ENCODE measurements at places on chromosomes 7 and 10.

DNA sequence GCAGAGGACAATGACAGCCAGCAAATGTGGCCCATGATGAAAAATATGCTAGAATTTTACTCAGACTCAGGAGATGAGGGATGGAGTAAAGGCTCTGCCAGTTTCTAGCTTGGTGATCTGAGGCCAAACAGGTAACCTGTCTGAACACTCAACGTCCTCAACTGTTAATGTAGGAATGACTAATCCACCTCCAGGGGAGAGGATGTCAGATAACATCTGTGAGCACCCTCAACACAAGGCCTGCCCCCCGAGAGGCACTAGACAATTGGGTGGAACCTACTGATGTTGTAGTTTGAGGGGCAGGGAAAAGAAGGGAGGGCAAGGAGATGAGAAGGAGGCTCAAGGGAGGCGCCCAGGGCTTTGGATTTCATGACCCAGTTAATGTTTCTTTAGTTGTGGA, 445.1 kb downstream of the PLXNA4 start:
- DNase-seq, result no peak

DNA sequence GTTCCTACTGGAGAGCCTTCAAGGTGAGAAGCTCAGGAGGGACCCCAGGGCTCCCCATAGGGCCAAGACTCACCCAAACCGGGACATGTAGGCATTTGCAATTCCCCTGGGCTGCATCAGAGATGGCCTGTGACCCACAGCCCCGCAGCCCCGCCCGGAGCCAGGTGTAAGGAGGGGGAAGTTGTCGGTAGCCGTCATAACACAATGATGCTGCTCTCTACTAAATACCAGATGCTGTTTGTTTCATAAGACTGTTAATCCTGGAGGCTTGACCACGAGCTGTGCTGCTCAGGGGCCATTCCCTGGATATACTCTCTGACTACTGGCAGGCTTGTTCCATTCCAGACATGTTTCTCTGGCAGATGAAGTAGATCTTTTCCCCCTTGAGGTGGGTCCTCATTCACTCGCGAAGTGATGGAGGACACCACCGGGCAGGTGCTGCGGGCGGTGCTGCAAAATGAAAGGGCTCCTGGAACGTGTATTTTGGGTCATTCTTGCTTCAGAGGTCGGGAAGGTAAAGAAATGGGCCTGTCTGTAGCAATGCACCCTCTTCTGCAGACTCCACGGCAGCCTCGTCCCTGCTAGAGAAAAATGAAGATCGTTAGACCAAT, 61.1 kb downstream of the MKI67 start:
- DNase-seq, result no peak

- DNase-seq, result no peak
Measured at GRCh38 chr7:124722292-124722691, 43.3 kb downstream of the GPR37 start.

- no peak for DNase-seq
Measured at GRCh38 chr10:130630135-130630534, 493.9 kb downstream of the GLRX3 start.

- DNase-seq, result no peak
Measured at GRCh38 chr7:88307412-88307811, 718 bp upstream of the STEAP4 start.

- DNase-seq, result no peak
Measured at GRCh38 chr10:123784216-123784615, 107.4 kb downstream of the CPXM2 start.

GRCh38 chr7:41339913-41340676, 362.8 kb downstream of the INHBA start:
- DNase-seq, result no peak

- no peak for DNase-seq
Measured at GRCh38 chr10:22622242-22622806, 92.1 kb downstream of the PIP4K2A start.

DNA sequence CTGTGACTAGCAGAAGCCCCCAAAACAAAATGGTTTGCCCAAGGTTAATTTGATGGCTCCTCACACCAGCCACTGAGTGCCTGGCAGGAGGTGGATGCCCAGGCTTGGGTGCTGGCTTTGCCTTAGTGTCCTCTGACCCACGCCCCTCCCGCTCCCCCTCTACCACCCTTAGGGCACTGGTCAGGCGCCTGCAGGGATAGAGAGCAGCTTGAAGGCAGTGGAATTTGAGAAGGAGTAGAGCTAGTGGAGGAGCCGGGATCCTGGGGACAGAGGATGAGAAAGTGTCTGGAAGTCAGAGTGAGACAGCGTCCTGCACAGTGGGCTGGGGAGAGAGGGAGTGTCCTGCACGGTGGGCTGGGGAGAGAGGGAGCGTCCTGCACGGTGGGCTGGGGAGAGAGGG, 139.4 kb downstream of the DNAJB6 start:
- DNase-seq, result no peak

- no peak for DNase-seq
Measured at GRCh38 chr7:1857487-1858421, 187.7 kb downstream of the ELFN1 start.

GRCh38 chr7:94178230-94178629, 174.1 kb upstream of the BET1 start:
- DNase-seq, result no peak

DNA sequence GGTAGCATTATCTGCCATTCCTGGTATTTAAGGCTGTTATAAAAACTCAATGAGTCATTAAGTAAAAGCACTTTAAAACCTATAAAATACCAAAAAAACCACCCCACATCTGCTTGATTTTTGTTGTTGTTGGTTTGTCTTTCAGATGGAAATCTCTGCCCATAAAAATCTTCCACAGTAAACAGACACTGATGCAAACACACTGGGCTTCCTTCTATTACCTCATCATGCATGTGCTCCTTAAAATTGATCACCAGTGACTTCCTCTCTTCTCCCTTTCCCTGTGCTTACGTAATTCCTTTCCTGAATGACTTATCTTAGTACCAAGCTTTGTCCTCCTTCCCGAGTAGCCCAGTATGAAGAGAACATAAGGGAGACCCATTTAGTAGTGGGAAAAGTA, 167.2 kb downstream of the EVX1 start:
- DNase-seq, result no peak

- no peak for DNase-seq
Measured at GRCh38 chr7:71766016-71766415, 634.1 kb downstream of the GALNT17 start.

GRCh38 chr7:129825209-129825970, 127.4 kb downstream of the UBE2H start:
- peak; percentile 74 for DNase-seq

GRCh38 chr10:21495002-21495751, 30.3 kb downstream of the SKIDA1 start:
- no peak for DNase-seq
